ENCODE measurements at places on chromosomes 16 and 17.

GRCh38 chr17:80621997-80622357 is 77.3 kb downstream of the RPTOR start:
- peak; percentile 44 for DNase-seq

DNA sequence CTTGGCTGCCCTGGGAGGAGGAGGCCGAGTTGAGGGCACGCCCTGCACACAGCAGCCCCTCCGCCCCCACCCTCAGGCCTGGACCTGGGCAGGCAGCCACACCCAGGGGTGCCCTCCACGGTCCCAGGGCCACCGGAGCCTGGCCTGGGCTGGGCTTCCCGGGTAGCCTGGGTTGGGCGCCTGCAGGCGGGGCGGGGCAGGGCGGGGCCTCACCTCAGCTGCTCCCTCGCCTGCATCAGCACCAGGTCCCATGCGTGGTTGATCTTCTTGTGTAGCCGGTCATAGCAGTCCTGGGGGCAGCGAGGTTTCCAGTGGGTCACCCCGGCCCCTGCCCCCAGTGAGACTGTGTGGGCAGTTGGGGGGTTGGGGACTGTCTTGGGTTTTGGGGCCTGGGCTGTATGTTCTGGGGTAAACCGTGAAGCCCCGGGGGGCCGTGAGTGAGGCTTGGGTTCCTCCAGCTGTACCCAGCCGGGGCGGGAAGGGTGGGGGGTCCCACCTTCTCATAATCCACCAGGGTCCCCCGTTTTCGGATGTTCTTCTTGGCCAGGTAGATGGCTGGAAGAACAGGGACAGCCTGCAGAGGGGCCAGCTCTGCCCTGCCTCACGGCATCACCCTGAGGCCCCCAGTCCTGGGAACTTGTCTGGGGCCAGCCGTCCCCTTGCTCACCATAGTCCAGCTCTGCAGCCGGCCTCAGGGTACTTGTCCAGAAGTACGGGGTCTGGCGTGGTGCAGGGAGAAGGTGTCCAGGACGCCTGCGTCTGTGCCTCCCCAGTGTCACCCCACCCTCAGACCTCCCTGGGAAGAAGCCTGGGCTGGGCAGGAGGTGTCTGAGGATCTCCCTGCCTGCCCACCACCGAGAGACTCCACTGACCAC is 2.0 kb downstream of the RGS11 start:
- no peak for DNase-seq

- peak; percentile 70 for DNase-seq
These were observed 26.1 kb downstream of the MRPS23 start for GRCh38 chr17:57823469-57824401.

GRCh38 chr17:80430446-80431245 is 15.7 kb downstream of the ENDOV start:
- no peak for DNase-seq

DNA sequence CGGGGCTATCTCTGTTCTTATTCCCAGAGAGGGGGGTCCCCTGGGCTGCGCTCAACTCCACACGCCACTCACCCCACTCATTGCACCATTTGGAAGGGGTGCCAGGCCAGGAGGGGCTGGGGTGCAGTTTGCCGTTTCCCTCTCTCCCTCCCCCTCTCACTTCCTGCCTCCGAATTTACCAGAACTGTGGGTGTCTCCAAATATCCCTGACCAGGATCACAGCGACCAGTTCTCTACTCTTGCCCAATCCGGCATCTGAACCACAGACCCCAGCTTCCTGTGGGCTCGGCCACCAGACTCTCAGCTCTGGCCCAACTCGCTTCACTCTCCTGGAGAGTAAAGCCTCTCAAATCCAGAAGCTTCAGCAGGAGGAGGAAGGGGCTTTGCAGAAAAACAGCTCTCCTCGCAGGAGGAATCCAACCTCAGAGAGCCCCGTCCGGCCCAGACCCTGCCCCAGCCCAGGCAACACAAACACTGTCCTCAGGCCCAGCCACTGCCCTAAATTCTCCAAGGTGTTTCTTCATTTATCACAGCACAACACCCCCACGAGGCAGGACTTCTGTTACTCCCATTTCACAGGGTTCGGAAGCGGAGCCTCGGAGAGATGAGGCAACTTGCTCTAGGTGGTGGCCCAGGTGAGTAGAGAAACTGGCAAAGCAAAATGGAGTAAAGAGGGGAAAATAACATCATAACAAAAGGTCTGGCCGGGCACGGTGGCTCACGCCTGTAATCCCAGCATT is 423 bp upstream of the ASGR2 start:
- DNase-seq = no peak

GRCh38 chr17:78641243-78641642 is 64.0 kb upstream of the DNAH17 start:
- DNase-seq = no peak

- peak; percentile 75 for DNase-seq
These were observed 4.3 kb downstream of the THOC6 start for GRCh38 chr16:3027983-3028715.

DNA sequence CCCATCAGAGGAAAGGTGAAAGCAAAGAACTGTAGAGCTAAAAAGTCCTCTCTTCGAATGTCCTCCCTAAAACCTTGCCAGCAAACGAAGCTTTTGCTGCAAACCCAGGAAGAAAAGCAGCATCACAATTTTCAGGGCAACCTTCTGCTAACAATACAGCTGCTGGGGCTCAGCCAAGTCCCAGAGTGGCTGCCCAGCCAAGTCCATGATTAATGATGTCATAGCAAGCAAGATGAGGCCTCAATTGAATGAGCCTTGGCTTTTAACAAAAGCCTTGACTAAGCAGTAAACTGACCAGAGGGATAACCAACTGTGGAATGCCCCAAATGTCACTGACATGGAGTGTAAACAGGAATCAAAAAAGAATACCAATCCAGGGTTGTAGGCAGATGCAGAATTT is 342.7 kb downstream of the PMP22 start:
- no peak for DNase-seq

DNA sequence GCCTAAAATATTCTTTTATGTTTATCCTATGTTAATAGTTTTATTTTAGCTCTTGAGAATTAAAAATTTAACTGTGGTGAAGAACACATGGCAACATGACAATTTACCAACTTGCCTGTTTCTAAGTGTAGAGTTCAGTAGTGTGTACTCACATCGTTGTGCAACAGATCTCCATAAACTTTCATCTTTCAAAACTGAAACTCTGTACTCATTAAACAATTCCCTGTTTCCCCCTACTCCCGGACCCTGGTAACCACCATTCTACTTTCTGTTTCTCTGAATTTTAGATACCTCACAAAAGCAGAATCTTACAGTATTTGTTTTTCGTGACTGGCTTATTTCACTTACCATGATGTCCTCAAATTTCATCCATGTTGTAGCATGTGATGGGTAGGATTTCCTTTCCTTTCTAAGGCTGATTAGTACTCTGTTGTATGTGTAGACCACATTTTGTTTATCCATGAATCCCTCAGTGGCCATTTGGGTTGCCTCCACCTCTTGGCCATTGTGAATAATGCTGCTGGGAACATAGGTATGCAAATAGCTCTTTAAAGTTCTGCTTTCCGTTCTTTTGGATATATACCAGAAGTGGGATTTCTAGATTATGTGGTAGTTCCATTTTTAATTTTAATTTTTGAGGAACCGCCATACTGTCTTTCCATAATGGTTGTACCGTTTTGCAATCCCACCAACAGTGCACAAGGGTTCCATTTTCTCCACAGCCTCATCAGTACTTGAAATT is 17.4 kb downstream of the IST1 start:
- DNase-seq = no peak

- no peak for DNase-seq
These were observed 473 bp upstream of the PDIA2 start for GRCh38 chr16:282491-282890.

- DNase-seq = no peak
These were observed 4.3 kb upstream of the KANSL1 start for GRCh38 chr17:46197530-46197929.

DNA sequence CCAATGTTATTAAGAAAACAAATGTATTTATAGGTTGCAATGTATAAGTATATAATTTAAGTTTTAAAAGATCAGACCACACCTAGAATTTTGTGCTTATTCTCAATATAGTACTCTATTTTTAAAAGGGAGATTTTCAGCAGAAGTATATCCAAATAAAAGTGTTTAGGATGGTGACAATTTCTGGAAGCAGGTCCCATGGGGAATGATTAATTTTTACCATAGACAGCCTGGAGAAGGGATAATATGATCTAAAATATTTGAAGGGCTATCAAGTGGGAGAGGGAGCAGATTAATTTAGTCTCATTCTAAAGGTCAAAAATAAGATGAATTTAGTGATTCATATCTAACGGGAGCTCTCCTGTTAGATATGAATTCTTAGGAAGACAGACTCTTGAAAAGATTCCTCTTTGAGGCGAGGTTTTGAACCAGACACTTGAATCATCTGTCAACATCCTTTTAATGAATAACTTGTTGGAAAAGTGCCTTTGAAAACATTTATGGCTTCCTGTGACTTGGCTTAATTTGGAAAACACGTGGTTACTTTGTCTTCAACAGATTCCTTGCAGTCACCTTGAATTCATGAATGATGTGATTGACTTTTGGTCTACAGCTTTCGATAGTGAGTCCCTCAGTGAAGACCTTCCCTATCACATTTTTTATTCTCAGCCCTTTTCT is 29.3 kb upstream of the SMIM36 start:
- no peak for DNase-seq

DNA sequence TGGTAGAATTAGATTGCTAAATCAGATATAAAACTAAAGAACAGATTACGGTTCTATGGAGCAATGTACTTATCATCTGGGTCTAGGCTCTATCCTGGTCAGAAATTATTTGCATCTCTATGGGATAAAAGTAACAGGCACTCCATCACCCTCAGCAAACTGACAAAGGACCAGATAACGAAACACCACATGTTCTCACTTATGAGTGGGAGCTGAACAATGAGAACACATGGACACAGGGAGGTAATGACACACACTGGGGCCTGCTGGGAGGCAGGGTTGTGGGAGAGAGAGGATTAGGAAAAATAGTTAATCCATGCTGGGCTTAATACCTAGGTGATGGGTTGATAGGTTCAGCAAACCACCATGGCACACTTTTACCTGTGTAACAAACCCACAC is 61.9 kb downstream of the MPHOSPH6 start:
- DNase-seq = no peak

DNA sequence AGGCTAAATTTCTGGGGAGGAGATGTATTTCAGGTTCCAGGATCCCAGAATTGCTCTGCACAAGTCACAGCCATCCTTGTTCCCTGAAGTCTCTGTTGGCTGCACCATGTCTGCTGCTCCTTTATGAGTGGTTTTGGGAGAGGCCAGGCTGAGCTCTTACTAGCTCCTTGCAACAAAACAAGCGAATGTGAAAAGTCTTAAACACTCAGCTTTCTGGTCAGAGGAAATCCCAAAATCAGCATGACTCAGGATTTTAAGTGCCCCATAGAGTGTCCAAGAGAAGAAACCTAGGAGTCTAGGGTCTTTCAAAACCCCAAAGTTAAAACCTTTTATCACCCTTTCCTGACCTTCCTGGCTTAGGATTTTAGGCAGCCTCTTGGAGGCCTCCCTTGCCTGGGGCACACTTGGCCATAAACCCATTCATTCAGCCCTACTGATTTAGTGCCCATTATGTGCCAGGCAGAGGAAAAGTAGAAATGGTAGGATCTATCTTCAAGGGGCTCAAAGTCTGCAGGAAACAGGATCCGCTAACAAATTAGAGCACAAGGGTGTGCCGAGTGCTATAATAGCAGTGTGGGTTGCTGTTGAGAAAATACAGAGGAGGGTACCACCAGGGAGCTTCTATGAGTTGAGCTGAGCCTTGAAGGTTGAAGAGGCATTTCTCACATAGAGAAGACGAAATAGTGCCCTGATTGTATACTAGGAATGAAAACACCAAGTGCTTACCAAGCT is 36.9 kb downstream of the SOST start:
- DNase-seq = no peak

GRCh38 chr17:27496005-27496404 is 39.8 kb downstream of the KSR1 start:
- no peak for DNase-seq

DNA sequence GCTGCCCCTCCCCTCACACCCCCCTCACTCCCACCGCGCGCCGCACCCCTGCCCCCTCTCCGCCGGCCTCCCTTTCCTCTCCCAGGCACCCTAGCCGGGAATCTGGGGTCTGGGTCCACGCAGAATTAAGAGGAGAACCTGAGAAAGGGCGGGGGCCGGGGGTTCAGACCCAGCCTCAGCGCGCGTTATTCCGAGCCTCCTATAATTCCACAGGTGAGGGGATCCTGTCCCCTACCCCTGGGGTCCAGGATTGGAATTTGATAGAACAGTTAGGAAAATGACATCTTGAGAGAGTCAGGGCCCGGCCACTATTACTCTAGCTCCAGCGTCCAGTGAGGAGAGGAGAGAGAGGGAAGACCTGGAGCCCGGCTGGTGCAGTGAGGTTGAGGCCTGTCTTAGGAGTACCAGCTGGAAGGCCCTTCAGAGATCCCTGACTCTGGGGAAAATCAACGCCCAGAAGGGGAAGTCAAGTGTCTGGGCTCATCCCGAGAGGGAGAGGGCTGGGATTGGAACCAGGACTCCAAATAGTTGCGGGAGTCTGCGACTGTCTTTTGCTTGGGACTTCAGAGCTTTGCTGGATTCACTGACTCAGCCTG is 17.3 kb downstream of the GRB7 start:
- no peak for DNase-seq

GRCh38 chr17:79019632-79020584 is 4.1 kb upstream of the C1QTNF1 start:
- DNase-seq = peak; percentile 50

- DNase-seq = no peak
These were observed 21.5 kb upstream of the OSGIN1 start for GRCh38 chr16:83931556-83931955.

DNA sequence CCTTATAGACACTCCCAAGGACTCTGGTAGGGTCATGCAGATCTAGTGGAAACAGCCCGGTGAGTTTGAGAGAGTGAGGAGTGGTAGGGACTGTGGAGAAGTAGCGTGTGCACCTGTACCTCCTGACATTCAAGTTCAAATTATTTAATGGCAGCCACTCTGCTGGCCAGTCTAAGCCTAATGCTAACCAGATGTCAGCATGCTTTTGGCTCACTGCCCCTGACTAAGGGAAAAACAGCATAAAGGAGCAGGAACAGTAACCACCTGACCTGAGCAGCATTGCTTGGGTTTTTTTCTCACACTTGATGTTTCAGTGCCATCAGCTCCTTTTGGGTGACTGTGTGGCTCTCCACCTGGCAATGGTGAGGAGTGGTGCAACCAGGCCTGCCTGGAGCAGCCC is 23.8 kb upstream of the SLC12A3 start:
- no peak for DNase-seq

DNA sequence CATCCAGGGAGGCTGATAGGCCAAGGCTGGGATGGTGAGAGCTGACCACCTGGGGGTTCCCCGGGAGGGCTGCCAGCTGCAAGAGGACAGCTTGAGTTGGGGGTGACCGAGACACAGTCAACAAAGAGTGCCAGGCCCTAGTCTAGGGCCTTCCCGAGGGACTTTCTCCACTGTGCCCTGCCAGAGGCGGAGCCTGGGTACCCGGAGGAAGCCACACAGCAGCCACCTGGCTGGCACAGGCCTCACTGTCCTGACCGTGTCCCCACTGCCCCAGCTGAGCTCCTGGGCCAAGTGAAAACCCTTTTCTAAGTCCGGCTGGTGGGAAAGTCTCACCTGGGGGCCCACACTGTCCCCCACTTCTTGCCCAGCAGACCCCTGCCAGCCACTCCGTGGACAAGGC is 71.9 kb upstream of the GSE1 start:
- peak; percentile 45 for DNase-seq
